Foreskin fibroblast (primary cell): ENCODE measurements at places on chromosomes 3 and 15.

- DNase-seq: no peak
Measured at GRCh38 chr3:3998140-3998922, 199.1 kb downstream of the LRRN1 start.

GRCh38 chr3:38002291-38002876, 11.8 kb downstream of the VILL start:
- no peak for DNase-seq

DNA sequence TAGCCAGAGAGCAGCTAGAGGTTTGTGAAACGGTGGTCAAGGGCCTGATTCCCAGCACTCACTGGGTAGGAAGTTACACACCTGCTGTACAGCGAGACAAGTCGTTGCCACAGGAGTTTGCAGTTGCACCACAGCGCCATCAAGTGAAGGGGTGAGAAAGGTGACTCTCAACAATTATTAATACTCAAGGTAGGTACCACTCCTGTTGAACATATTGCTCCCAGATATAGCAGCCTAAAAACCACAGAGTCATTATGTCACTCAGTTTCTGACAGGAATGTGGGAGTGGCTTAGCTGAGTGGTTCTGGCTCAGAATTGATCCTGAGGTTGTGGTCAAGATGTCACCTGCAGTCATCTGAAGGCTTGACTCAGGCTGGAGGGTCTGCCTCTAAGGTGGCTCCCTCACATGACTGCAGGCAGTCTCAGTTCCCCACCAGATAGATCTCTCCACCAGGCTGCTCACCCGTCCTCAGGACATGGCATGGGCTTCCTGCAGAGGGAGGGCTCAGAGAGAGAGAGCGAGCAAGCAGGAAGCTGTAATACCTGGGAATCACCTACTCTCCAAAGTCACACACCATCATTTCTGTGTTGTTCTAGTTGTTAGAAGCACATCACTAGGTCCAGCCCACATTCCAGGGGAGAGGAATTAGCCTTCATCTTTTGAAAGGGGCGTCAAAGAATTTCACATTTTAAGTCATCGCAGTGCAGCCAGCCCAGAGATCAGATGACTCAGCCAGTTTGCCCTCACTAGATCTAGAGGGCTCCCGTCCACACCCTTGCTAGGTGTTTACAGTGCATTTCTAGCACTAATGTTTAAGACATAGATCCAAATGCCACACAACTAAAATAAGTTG, 17.0 kb upstream of the ANO10 start:
- DNase-seq: no peak

DNA sequence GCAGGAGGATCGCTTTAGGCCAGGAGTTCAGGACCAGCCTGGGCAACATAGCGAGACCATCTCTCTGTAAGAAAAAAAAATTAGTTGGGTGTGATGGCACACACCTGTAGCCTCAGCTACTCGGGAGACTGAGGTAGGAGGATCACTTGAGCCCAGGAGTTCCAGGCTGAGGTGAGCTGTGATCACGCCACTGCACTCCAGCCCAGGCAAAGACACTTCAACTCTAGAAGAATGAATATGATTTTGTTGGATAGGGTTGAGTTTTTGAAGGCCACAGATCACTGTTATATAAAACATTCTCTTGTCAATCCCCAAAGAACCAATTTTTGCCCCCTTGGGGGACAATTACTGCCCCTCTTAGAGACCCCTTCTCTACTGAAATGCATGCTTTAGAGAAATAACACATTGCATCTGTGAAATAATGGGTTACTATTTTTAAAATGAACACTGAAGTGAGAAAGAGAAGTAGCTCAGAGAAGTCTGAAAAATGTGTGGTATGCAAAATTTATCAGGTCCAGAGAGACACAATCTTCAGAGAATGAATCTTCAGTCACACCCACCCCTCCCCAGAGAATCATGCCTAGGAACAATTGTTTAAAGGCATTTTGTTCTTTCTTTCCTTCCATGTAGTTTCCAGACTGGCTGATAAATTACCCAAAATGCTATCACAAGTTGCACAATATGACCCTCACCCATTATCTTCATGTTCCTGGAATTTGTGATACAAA, 42.7 kb downstream of the METTL6 start:
- no peak for DNase-seq

DNA sequence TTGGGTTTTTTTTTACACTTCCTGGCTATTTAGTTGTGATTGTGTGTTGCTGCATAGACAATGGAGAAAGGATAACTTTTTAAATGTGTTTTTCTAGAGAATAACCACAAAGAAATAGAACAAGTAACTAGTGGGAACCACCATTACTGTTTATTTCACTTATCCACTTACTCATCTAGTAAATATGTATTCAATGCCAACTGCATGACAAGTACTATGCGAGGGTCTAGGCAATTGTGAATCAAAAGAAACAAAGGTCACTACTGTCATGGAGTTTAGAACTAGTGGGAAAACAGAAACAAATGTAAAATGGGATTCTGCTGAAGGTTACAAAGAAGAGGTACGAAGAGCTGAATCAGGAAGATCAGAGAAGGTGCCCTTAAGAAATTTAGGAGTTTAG, 600.9 kb upstream of the ROBO2 start:
- peak; percentile 55 for DNase-seq

- DNase-seq: no peak
Measured at GRCh38 chr3:60080648-60081047, 1030.8 kb upstream of the CFAP20DC start.

DNA sequence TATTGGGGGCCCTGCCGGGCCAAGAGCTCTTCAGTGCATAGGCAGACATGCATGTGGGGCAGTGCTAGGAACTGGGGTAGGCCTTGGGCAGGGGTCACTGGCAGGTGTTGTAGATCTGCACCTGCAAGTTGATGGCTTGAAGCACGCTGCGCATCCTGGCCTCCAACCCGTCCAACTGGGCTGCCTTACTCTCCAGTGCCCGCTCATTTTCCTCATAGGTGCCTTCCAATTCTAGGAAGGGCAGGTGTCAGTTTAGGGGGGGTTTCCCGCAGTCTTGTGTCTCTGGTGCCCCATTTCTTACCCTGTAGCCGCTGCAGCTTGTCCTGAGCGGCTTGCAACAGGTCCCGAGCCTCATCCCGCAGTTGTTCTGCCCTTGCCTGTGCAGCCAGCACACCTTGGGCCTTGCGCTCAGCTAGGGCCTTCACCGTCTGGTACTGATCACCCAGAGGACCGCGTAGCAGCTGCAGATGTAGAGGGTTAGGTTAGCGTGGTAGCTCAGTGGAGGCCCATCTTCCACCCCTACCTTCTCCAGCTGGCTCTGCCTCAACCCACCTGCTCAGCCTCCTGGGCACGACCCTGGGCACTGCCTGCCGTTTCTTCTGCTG, 611 bp upstream of the USP19 start:
- DNase-seq: no peak

DNA sequence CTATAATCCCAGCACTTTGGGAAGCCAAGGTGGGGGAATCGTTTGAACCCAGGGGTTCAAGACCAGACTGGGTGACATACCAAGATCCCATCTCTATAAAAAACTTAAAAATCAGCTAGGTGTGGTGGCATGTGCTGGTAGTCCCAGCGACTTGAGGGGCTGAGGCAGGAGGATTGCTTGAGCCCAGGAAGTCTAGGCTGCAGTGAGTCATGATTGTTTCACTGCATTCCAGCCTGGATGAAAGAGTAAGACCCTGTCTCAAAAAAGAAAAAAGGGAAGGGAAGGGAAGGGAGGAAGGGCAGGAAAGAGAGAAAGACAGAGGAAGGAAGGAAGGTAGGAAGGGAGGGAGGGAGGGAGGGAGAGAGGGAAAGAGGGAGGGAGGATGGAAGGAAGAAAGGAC, 133.7 kb upstream of the LRRN1 start:
- DNase-seq: no peak

DNA sequence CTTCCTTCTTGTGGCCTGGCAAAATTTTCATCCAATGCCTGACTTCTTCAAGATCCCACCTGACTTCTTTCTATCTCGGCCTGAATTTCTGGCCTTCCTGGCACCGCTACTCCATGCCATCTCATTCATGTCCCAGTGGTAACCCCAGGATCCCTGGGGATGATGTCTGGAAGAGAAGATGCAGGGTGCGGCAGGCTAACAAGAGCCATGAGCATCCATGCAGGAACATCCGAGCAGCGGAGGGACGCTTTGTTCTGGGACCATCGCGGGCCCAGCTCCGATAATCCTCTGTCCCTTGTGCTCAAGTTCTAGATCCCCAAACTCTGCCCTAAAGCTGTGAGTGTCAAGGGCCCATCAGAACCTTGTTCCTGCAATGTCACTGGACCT, 10.9 kb downstream of the MYL3 start:
- DNase-seq: no peak

DNA sequence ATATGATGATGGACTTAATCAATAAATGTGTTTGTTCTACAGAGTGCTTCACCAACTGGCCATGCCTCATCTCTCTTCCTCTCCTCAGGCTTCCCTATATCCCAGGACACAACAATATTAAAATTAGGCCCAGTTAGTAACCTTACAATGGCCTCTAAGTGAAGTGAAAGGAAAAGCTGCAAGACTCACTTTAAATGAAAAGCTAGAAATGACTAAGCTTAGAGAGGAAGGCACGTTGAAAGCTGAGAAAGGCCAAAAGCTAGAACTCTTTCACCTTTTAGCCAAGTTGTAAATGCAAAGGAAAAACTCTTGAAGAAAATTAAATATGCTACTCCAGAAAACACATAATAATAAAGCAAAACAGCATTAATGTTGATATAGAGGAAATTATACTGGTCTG, 1010.3 kb downstream of the NAALADL2 start:
- no peak for DNase-seq

DNA sequence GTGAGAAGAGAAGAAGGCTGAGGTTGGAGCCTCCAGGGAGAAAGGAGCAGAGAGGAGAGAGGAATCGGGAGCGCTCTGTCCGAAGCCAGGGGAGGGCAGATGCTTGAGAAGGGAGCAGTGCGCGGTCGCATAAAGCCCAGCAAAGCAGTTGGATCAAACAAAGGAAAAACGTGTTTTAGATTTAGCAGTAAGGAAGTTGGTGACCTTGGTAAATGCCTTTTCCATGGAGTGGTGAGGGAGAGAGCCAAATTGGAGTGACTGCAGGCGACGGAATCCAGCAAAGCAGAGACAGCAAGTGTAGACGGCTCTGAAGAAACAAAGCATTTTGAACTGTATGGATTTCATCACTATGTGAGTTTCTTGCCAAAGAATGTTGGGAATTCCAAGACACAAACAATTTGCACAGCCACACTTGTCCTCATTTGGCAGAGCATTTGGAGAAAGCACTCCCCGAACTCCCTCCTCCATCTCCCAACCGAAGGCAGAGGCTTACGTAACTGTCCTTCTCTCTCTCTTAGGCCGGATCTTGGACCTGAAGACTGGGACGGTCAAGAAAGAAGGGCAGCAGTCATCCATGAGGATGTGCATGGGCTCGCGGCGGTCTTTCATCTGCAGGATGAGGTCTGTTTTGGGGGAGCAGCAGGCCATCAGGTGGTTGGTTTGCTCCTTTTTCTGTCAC, 103.6 kb downstream of the ARNT2 start:
- DNase-seq: peak; percentile 96

- no peak for DNase-seq
Measured at GRCh38 chr3:43729707-43730414, 39.1 kb downstream of the ABHD5 start.

DNA sequence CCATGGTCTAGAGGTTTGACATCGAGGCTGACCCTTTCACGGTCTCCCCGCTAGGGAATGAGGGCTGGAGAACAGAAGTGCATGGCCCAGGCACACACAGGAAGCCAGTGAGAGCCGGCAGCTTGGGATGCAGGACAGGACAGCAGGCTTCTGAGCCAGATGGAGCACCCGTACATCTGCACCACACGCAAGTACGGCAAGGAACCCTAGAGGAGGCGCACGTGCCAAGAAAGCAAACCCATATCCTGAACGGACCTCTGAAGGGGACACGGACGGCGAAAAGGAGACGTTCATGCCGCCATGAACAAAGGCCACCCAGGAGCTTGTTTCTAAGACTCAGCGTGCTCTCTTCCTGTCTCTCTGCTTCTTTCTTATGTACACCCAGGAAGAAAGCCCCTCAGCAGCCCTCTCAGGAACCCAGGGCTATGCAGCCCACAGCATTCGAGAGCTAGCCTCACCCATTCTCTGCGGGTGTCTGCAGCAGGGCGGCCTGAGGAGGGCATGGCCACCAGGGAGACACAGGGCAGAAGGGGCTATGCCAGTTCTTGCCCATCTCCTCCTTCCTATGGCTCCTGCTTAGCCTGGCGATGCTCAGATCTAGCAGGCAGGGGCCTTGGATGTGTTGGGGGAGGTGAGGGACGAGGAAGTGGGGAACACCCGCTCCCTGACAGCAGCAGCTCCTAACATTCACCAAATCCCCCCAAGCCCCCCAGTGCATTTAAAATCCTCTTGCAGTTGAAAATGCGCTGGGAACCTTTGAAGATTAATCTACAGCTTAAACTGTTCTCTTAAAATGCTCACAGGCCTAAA, 81.3 kb downstream of the PCSK6 start:
- no peak for DNase-seq

DNA sequence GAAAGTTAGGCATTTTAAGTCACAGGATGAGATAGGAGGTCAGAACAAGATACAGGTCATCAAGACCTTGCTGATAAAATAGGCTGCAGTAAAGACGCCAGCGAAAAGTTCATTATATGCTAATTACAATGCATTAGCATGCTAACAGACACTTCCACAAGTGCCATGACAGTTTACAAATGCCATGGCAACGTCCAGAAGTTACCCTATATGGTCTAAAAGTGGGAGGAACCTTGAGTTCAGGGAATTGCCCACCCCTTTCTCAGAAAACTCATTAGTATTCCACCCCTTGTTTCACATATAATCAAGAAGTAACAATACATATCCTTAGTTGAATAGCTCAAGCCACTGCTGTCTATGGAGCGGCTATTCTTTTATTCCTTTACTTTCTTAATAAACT, 92.7 kb upstream of the PLXND1 start:
- no peak for DNase-seq

DNA sequence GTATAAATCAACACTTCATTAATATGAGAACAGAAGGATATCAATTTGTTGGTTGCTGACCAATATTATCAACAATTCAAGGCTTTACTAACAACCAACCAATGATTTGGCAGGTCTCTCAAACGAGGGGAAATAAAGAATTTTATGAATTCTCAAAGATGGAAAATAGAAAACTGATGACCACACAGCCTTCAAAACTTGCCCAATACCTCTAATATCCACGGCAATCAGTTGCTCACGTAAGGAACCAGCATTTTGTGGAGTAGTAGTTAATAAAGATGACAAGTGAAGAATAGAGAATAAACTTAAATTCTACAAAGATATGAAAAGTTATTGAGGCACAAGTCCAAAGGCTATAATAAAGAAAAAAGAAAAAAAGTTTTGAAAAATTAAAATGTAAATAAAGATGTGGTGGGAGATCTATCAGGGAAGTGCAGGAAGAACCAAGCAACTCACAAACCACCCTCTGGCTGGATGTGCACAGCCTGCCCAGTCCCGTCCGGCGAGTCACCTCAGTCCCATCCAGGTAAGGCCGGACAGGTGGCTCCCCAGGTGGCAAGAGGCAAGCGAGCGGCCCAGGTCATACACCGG, 808 bp downstream of the GK5 start:
- DNase-seq: no peak

DNA sequence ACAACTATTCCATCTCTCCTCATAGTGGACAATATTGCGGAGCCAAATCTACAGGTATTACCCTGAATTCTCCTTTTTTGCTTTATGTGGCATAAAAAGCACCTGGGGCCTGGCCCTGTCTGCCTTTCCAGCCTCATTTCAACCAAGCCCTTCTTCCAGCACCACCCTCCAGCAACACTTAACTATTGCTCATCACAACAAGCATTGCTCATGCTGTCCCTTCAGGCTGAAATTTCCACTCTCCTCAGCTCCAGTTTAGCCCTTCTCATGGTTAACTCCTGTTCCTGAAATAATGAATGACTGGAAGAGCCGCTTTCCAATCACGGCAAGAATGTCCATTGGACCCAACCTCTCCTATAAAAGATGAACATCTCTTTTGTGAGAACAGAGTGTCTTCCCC, 107.4 kb downstream of the P2RY1 start:
- peak; percentile 49 for DNase-seq

- peak; percentile 39 for DNase-seq
Measured at GRCh38 chr15:83356501-83357399, 72.3 kb upstream of the BNC1 start.
